ENCODE measurements at places on chromosomes 12 and 14.

- DNase-seq: no peak
Measured at GRCh38 chr14:69154779-69155178, 1.9 kb upstream of the DCAF5 start.

- DNase-seq: no peak
Measured at GRCh38 chr14:61347826-61348443, 26.6 kb downstream of the PRKCH start.

DNA sequence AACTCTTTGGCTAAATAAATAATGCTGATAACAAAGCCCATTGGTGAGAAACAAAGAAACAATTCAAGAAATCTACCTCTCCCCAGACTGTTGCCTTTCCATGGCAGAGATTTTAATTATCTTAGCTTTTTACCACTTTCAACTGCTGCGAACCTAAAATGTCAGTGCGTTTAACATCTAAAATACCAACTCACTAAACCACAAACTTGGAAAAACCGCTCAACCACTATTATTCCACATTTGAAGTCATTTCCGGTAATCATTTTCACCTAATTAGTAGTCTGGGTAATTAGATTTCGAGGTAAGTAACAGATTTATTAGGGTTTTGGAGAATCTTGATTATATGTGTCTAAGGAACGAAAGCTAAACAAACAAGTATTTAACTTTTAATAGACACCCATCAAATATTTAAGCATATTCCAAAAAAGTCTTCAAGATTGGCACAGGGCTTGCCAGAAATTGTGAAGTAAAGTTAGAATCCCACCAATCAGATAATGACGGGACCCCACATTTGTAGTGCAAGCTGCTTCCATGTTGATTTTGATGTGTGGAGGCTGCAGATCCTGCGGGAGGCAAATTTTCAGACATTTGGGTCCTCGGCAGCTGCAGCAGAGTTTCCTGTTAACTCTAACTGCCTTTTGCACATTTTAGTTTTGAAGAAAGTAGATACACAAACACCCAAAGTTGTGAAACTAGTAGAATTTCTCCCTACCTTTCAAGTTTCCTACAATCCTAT, 4.1 kb downstream of the OTX2 start:
- no peak for DNase-seq

- DNase-seq: no peak
Measured at GRCh38 chr14:100828031-100828769, 2.3 kb downstream of the MEG3 start.

- no peak for DNase-seq
Measured at GRCh38 chr12:124160097-124160756, 134.7 kb upstream of the RFLNA start.

Data from GM12892 (cell line).